Esophagus squamous epithelium (tissue), 5 donors: ENCODE measurements at places on chromosomes 2 and 18.

DNA sequence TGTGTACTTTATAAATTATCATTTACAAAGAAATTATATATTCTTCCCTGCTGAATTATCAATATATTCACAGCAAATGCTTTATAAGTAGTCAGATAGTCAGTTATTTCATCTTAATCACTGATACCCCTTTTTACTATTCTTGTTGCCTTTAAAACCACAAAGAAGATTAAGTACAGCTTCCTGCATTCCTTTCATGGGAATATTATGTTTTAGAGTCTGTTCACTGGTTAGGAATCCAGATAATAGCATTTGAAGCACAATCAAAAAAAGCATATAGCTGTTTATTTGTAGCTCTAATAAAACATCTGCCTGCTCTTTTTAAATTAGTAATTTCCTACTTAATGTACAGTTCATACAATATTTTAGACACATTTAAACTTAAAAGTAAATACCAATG, 508.9 kb downstream of the FBXO15 start:
- DNase-seq: no peak

DNA sequence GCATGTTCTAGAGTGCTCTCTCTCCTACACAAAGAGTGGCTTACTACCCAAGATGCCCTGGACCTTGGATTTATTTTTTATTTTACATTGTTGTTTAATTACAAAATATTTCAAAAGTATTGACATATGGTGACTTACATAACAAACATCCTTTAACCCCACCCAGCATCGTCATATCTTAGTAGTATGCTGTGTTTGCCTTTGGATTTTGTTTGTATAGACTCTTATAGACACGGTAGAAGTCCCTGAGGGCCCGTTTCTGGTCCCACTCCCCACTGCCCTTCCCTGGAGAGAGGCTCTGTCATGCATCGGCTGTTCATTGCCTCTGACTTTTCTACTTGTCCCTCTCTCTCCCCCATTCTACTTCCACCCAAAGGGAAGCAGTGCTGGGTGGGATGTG, 112.0 kb downstream of the ZBTB7C start:
- DNase-seq: no peak

- no peak for DNase-seq
These were observed 50.5 kb downstream of the GAREM1 start for GRCh38 chr18:32420084-32420750.

GRCh38 chr2:45822272-45822630, 170.8 kb downstream of the PRKCE start:
- DNase-seq: no peak

GRCh38 chr2:173002751-173003541, 72.7 kb upstream of the MAP3K20 start:
- DNase-seq: no peak

DNA sequence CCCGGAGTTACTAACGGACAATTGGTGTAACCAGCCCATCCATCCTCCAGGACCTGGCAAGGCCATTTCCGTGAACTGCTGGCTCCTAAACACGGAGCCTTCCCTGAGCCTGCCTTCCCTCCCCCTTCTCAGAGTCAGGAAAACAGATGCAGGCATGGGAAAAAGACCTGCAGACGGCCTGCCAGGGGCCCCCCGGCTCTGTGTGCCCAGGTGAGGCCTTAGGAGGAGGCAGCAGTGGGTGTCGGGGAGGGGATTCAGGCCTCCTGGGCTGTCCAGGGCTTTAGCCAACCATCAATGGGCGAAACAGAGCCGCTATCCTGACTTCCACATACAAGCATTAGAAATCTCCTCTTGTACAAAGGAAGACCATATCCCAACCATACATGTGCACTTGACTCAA, 68.3 kb upstream of the BOD1L2 start:
- DNase-seq: no peak

- DNase-seq: no peak
These were observed 151.7 kb upstream of the L3MBTL4 start for GRCh38 chr18:6566338-6566911.

DNA sequence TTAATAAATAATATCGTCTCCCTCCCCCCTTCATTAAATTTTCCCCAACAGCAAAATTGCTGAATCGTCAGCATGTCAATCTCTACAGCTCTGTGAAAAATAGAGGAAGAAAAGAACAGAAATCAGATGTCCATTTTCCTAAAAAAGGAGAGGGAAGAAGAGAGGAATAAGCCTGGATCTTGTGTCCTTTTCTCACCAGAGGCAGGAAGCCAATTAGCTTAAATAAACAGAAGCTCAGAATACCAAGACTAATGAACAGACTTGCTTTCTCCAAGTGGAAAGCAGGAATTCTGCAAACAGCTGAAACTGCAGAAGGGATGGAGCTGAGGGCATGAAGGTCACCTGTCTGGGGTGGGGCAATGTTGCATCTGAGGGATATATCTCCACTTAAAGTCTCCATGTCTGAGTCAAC, 265.7 kb downstream of the CCDC85A start:
- DNase-seq: no peak

GRCh38 chr2:196274387-196274809, 103.0 kb upstream of the STK17B start:
- no peak for DNase-seq

GRCh38 chr2:234425639-234426603, 71.0 kb downstream of the ARL4C start:
- DNase-seq: no peak

GRCh38 chr2:14143435-14143834, 489.1 kb upstream of the LRATD1 start:
- no peak for DNase-seq

DNA sequence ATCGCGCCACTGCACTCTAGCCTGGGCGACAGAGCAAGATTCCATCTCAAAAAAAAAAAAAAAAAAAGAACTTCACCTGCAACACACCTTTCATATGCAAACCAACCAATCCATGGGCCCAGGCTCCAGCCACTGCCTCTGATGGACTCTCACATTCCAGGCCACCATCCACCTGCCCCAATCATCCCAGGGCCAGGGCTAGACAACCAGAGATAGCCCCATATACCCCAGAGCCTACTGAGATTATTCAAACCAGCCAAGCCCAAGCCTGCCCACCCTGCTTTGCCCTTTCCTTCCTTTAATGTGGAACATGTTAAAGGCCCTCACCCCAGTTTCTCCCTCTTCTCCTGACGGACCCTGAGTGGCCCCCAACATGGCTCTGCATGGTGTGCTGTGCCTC, 57.0 kb downstream of the MRPL35 start:
- no peak for DNase-seq

DNA sequence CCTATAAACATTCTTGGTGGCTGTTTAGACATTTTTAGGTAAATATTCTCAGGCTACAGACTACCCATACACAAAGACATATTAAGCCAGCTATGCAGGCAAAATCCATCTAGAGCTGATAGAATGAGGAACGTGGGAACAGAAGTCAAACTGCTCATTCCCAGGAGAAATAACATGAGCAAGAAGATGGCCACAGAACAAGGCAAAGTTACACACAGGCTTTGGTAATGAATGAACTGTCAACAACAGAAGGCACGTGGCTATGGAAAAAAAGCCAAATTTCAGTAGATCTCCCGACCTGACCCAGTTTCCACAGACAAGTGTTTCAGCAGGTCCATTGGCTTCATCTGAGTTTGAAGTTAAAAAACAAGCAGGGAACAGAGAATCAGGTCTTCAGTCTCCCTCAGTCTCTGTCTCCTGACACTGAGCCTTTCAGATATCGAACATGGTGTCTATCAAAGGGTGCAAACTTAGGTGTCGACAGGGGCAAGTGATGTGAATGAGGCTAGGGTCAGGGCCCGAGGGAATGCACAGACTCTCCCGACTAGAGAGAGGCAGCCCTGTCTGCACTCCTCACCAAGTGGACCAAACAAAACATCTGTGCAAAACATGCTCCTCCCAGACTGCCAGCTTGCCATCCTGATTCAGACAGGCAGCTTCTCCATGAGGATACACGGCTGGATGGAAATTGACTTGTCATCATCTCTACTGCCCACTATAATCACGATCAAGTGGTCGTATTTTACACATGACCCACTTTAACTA, 25.9 kb downstream of the SIGLEC15 start:
- DNase-seq: no peak

DNA sequence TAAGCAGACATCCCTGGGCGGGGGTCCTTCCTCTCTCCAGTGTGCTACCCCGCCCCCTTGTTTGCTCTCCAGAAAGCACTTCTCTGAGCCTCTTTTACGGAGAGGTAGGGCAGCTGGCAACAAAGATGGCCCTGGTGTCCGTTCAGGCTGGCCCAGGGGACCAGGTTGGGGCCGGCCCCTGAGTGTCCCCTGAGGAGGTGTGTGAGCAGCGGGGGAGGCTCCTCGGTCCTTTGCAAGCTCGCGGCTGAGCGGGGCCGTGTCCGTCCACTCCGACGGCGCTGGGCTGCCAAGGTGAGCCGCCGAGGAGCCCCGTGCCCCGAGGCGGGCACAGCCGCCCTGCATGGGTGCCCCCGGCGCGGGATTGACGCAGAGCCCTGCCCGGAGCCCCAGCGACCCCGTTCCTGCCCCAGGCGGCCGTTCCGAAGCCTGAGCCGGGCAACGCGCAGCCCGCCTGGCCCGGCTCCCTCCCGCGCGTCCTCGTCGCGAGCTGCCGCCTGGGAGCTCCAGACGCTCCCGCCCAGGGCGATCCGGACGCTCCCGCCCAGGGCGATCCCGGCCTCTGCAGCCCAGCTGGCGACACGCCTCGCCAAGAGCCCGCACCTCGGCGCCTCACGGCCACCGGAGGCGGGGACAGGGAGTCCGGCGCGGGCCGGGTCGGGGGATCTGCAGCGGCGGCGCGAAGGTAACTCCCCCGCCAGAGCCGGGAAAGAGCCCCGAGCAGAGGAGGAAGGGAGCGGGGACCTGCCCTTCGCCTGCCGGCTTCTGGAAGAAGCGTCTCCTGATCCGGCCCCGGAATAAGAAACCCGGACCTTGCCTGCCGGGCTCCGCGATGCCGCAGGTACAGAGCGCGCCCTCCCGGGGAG, at the start of gene PROKR1:
Gene PROKR1, plus strand, starts transcription at position 569 of the 863 bp plus-strand sequence. CDS start 2,243 bp downstream, outside the sequence.
- DNase-seq: no peak

DNA sequence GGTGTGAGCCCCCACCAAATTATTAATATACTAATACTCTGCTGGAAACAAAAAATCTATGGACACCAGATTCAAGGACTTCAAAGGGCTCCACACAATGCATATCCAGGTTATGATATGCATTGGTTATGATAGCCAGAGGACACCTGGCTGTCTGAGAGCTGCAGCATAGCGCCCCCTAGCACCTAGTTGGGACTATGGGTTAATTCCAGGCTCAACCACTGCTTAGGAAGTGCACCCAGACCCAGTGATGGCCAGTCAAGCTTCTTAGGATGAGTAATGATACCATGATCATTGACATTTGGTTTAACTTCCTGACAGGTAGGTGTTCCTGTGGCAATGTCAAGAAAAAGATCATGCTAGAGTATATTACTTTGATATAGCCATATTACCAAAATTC, 3.8 kb upstream of the FRZB start:
- no peak for DNase-seq

- no peak for DNase-seq
These were observed 86.1 kb downstream of the LPIN1 start for GRCh38 chr2:11832531-11832930.

- DNase-seq: no peak
These were observed 93.4 kb downstream of the PARD3B start for GRCh38 chr2:204638471-204639194.

DNA sequence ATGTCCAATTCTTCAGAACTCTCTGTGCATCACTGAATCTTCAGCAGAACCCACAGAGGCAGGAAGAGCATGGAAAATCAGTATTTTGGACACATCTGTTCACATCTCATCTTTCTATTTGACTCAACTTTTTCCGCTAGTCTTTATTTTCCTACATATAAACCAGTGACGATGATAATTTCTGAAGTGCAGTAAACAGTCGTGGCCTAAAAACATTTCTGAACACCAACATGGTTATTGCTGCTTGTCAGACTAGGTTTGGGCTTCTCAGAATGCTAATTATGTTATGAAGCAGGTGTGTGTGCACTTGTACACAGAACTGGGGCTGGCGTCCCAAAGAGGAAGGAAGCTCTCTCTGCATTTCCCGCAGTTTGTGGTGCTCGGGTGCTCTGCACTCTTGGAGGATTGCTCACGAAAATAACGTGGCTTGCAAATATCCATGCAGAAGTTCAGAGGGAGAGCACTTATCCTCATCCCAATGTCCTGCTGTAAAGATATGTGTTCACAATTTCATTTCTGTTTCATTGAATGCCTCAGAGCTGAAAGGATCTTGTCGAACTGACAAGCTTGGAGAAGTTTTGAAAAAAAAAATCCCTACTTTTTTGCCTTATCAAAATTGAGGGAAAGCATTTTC, 50.8 kb downstream of the EDAR start:
- no peak for DNase-seq

- no peak for DNase-seq
These were observed 262.9 kb downstream of the RDH14 start for GRCh38 chr2:18297534-18298058.

DNA sequence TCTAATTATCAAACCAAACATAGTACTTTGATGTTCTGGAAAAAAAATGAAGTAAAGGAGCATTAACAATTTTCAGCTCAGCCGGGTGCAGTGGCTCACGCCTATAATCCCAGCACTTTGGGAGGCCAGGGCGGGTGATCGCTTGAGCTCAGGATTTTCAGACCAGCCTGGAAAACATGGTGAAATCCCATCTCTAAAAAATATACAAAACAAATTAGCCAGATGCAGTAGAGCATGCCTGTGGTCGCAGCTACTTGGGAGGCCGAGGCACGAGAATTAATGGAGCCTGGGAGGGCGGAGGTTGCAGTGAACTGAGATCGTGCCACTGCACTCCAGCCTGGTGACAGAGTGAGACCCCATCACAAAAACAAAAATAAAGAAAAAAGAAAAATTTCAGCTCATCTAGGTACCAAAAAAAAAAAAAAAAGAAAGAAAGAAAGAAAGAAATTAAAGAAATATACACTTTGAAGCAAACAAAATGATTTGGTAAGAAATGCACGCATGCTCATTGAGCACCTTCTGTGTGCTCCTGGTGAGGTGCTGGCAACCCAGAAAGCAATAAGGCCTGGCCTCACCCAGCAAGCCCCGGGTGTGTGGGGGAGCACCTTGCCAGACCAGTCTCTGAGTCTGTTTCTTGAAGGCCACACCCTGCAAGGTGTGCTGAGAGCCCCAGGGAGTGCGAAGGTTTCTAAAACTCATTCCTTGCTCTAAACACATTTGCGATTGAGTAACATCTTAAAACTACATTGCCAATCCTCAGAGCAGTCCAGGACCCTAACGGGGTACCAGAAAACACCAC, 133.5 kb downstream of the TFCP2L1 start:
- no peak for DNase-seq
